ENCODE measurements at places on chromosomes 4 and X.

DNA sequence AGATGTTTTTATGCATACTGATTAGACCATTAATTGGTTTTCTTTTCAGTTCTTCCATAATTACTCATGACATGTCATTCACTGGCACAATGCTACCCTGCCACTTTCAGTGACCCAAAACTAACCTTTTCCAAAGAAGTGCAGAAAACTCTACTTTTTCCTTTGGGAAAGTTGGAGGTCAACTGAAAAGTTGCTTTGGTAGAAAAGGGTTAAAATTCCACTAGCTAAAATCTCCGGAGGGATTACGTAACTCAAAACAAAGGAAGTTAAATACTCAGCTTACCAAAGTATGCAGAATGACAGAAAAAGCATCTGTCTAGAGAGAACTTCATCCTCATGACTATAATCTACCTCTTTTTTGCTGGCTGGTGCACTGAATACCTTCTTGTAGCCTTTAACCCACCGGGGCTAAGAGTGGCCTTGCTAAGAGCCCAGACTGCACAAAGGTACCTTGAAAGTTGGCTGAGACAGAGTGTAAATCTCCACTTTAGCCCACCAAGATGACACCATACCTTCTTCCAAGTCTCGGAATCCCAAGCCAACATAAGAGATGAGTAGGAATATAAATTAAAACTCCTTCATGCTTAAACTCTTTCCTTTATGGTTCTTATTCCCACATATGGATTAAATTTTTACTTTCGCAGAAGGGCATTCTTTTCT is 1099.5 kb upstream of the INTU start:
- no peak for DNase-seq

GRCh38 chr4:139300431-139301112 is 733 bp upstream of the NAA15 start:
- peak; percentile 24 for DNase-seq

DNA sequence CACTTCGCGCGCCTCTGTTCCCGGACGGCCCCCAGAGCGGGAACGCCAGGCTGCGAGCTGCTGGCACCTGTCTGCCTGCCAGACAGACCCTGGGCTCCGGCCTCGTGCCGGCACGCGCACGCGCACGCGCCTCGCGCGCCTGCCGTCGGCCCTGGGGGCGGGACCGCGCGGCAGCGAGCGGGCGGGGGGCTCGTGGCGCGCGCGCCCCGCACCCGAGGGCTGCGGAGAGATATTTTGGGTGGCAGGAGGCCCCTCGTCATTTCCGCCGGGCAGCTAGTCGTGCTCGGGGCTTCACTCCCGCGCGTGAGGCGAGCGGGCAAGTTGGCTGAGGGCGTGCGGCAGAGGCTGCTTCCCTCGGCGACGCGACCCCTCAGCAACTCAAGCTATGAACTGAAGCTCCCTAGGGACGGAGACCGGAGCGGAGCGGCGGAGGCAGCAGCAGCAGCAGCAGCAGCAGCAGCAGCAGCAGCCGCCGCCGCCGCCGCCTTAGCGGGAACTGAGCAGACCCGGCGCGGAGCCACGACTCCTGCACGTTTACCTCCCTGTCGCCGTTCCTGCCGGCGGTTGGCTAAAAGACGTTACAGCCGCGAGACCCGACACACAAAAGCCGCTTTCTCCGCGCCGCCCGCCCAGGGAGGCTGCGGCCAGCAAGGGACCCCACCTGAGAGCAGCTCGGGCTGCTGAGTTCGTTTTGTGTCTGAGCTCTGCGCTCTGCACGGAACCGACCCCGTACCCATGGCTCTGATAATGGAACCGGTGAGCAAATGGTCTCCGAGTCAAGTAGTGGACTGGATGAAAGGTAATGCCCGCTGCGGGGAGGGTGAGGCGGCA is at the start of gene CNKSR2:
Gene CNKSR2 (plus strand): TSS at position 256 of the 831 bp plus-strand sequence. CDS start 480 bp downstream, at position 736.
- peak; percentile 76 for DNase-seq

DNA sequence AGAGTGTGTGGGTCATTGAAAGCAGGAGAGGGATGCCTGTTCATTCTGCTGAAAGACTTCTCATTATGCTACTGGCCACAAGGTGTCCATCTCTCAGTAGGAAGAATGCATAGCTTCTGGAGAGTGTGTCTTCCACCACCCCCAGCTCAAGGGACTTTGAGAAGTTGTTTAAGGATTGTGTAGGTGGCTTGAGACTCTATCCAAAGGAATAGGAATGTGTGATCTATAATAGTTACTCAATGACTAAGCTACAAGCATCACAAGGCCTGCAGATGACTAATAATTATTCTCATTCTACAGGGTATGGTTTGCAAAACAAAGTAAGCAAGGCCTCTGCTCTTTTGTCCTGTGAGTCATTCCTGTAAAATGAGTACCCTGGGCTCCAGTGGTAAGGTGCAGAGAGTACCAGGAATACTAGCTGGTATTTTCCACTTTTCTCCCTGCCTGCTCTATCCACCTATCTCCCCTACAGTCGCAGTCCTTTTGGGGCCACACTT is 279.8 kb upstream of the BOD1L1 start:
- DNase-seq = no peak

DNA sequence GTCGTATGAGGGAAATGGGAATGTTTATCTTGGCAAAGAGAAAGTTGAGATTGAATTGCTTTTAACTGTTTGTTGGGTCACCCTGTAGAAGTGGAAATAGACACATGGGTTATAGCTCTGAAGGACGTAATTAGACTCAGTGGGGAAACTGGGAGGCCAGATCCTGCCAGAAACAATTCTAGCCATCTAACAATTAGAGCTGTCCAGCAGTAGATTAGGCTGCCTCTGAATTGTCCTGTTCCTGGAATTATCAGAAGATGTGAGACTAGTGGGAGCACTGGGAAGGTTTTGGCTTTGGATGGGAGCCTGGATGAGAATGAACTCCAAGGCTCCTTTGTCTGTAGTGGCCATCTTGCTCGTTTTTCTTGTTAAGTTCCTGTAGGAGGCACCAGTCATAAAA is 61.9 kb upstream of the IGFBP7 start:
- DNase-seq = no peak

- no peak for DNase-seq
These were observed 75.9 kb downstream of the INTS12 start for GRCh38 chr4:105632599-105632998.

DNA sequence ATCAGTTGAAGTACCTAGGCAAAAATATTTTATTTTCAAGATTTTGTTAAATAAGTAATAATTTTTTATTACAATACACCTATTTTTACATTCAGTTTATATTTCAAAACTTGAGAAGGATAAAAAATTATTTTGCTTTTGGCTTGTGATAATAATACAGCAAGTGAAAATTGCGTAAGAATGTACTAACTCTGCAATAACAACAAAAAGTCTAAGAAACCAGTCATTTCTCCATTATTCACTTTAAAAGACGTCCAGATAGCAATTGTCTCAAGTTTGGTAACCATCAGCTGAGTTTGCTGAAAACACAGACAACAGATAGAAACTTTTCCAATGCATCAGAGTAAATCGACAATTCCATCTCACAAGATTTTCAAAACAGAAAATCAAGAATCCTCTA is 12.1 kb downstream of the CXCL8 start:
- DNase-seq = no peak

GRCh38 chr4:38869511-38869910 is 1.9 kb downstream of the FAM114A1 start:
- no peak for DNase-seq

- DNase-seq = no peak
These were observed 1115.4 kb downstream of the STPG2 start for GRCh38 chr4:97027728-97028410.

- no peak for DNase-seq
These were observed 9.9 kb downstream of the PPAT start for GRCh38 chr4:56425518-56425917.

GRCh38 chr4:119139311-119139710 is 3.7 kb downstream of the MYOZ2 start:
- DNase-seq = no peak

GRCh38 chrX:45849261-45849862 is 648.7 kb upstream of the DIPK2B start:
- no peak for DNase-seq

GRCh38 chrX:100673397-100673953 is 29.5 kb downstream of the SRPX2 start:
- no peak for DNase-seq

GRCh38 chr4:180990931-180991330 is 1252.3 kb upstream of the TENM3 start:
- no peak for DNase-seq

GRCh38 chr4:109576462-109576861 is 16.4 kb downstream of the MCUB start:
- no peak for DNase-seq

- no peak for DNase-seq
These were observed 462.8 kb downstream of the PCDH18 start for GRCh38 chr4:137069473-137069872.

GRCh38 chrX:123170546-123170945 is 13.5 kb upstream of the GRIA3 start:
- DNase-seq = no peak

DNA sequence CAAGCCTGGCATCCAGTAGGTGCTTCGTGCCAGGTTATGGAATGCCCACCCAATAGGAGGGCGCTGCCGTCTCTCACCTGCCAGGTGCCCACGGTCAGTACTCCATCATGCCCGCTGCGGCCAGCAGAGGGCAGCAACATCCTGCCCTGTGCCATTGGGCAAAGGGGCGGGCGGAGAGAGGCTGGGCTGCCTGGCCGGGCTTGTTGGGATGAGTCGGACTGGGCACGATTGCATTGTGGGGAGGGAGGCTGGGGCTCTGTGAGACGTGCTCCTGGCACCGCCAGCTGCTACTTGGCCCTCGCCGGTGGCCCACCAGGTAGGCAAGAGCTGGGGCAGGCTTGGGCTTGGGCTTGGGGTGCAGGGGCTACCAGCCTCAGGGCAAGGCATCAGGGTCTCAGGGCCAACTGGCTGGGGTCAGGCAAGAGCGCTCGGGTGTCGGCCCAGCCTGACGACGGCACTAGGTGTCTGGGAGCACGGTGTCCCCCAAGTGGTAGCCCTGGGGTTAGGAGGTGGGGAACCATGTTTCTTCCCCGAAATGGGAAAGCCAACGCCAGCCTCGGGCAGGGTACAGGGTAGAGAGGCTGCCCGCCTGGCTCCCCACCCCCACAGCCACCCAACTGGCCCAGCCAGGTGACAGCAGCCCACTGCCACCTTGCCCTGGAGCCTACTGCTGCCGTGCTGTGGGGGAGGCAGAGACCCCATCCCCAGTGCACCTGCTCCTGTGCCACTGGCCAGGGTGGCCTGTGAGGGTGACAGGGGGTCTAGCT is at the start of gene PLXNB3:
Gene PLXNB3 (plus strand): TSS at position 261 of the 767 bp plus-strand sequence. CDS start 1,287 bp downstream, outside the sequence.
- DNase-seq = peak; percentile 80

DNA sequence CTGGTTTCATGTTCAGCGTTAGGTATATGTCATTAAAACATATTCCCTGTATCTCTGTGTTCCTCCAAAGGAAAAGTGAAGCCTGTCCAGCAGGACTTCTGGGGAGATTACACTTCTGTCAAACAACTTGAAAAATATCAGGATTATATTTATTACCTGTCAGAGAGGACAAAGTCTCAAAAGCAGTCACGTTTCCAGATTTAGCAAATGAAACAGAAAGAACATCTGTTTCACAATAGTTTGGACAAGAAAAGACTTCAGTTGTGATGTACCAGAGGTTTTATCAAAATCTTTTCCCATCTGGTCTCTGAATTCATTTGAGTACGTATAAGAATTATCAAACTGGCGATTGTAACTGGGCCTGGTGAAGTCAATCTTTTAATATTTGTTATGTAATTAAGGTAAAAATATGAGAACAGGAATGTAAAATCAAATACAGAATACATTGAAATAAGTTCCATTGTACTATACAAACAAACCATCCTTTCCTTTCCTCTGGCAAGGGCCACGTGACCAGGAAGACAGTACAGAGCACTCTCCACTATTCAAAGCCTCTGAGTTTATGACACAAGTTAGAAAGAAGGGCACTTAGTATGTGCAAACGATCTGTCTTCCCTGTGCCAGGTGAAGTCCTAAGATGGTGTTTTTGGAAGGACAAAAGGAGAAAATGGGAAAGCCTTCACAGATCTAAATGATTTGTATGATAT is 3.2 kb downstream of the CASP3 start:
- no peak for DNase-seq

GRCh38 chr4:60800701-60801100 is 399.4 kb upstream of the ADGRL3 start:
- DNase-seq = no peak

- DNase-seq = no peak
These were observed 15.3 kb downstream of the HELQ start for GRCh38 chr4:83440148-83440814.

- no peak for DNase-seq
These were observed 331.8 kb upstream of the TENM3 start for GRCh38 chr4:181911420-181911819.

- no peak for DNase-seq
These were observed 111.9 kb downstream of the KDR start for GRCh38 chr4:55013431-55013955.

DNA sequence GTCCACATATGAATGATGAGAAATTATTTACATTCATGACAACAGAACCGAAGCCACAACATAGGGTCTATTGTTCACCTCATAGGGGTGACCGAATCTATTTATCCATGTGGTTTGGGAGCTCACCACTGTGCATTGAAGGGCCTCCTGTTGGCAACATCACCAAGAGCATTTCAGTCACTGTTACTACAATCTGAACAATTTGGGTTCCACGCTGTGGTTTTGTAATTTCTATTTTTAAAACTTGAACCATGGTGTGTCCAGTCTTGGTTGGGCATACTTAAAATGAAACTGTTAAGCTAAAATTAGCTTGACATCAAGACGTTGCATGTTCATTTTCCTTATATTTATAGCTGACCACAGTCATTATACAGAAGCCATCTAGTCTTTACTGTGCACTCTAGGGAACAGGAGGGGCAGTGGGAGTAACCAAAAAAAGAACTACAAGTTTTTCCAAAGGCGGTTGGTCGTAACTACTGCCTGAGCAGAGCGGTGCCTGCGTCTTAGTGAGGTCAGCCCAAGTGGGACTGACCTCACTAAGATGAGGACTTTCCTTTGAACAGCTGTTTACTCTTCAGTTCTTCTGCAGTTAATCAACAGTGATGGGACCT is 192.1 kb downstream of the SPRY1 start:
- no peak for DNase-seq

- no peak for DNase-seq
These were observed 285.9 kb upstream of the ARSJ start for GRCh38 chr4:114265342-114265741.

DNA sequence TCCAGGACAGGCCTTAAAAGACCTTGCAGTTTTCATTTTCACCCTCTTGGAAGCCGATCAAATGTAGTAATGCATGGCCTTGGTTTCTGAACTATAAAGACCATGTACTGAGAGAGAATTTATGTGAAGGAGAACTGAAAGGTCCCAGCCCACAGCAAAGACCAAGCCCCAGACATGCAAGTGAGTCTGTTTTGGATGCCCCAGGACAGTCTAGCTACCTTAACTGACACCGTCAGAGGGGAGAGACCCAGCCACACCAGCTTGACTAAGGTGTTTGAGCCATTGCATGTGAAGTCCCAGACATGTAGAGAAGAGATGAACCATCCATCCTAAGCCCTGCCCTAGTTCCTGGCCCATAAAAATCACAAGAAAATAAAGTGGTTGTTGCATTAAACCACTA is 316.8 kb upstream of the GATB start:
- no peak for DNase-seq

DNA sequence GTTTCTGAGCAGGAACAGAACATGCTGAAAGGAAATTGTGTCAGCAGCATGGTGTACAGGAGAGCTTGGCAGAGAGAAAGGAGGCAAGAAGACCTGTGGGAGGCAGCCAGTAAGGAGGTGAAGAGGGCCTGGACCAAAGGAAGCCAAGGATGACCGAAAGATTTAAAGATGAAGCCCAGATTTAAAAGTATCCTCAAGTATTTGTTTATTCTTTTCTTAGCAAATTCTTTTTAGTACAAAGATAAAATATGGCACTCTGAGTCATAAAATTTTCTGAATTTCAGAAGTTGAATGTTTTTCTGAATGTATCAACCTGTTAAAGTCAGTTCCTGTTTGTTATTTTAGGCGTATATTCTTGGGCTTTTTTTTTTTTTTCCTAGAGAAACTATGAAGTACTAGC is 3.5 kb downstream of the PKD2 start:
- no peak for DNase-seq
